Posterior vena cava (tissue), 2 donors: ENCODE measurements at places on chromosomes 13 and 19. TPM values are rescaled to one million over a fixed set of nuclear protein-coding genes. Genes with fewer than 3 reads are reported as not detected.

Gene TEX29
- 0.29 TPM for total RNA-seq

- no peak for DNase-seq
Observed at GRCh38 chr13:80560609-80561008, 219.7 kb upstream of the SPRY2 start.

- no peak for DNase-seq
Observed at GRCh38 chr13:49908637-49909036, 27.5 kb downstream of the SPRYD7 start.

Gene LYPD3
- 0.52 TPM for total RNA-seq

- peak; percentile 65 for DNase-seq
Observed at GRCh38 chr13:111407381-111408131, 87.1 kb downstream of the TEX29 start.

GRCh38 chr13:44848920-44849676 lies 140.2 kb downstream of the NUFIP1 start:
- DNase-seq, result no peak

DNA sequence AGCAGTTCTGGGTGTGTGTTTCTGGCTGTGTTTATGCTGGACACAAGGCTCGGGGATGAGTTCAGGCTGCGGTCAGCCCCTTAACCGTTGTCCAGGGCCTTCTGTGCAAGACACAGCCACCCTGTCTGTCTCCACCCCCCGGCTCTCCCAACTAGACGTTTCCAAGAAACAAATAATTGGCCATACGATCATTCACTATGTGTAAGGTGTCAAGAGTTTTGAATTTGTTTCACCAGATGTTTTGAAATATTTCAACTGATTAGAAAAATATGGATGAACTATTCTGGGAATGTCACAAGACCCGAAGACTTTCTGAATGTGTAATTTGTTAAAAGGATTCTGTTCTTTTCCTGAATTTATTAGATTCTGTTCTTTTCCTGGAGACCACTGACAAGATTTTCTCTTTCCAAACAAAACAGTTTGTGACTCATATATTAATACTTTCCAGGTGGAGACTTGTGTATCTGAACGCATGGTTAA lies 318.2 kb downstream of the MYO16 start:
- DNase-seq, result peak; percentile 84

Gene RTBDN
- total RNA-seq, result not detected

Gene F10
- 48.4 TPM for total RNA-seq

DNA sequence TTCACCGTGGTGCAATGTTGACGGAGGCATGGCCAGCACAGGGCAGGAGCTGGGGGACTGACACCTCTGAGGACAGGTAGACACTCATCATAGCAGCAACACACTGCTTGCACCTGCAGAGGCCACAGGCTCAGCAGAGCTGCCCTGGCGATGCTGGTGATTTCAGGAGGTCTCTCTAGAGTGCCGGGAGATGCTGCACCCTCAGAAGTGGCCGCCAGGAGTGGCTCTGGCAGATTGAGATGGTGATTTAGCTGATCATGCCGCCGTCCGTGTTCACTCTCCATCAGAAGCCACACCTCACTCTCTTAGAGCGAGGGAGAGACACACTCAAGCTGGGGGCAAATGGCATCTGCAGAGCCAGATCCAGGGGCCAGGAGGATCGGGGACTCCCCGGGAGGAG lies 244.6 kb upstream of the SGCG start:
- DNase-seq, result no peak

GRCh38 chr19:16210168-16210567 lies 12.5 kb downstream of the AP1M1 start:
- no peak for DNase-seq

Gene NKPD1
- total RNA-seq, result not detected

Gene NAPSA
- total RNA-seq, result 0.33 TPM

- DNase-seq, result no peak
Observed at GRCh38 chr19:47156861-47157430, 26.3 kb downstream of the SAE1 start.

- DNase-seq, result peak; percentile 95
Observed at GRCh38 chr19:49157445-49158224, at the start of gene TRPM4. TSS of gene TRPM4 (plus strand) at chr19:49157792. CDS start at chr19:49157867, 75 bp downstream.

DNA sequence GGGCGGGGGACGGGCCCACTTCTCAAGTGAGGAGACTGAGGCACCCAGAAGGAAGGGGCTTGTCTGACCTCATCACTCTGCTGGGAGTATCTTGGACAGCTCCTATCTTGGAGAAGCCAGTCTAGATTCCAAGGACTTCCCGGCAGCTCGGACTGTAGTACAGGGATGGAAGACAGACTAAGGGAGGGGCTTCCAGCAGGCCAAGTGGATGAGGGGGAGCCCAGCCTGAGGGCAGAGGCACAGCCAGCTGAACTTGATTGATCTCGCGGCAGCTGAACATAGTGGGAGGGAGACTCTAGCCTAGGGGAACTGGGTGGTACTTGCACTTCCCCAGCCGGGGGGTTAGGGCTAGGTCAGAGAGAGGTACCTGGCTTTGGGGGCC lies 711 bp downstream of the CILP2 start:
- DNase-seq, result no peak

Gene LRRC4B
- total RNA-seq, result 14.2 TPM

DNA sequence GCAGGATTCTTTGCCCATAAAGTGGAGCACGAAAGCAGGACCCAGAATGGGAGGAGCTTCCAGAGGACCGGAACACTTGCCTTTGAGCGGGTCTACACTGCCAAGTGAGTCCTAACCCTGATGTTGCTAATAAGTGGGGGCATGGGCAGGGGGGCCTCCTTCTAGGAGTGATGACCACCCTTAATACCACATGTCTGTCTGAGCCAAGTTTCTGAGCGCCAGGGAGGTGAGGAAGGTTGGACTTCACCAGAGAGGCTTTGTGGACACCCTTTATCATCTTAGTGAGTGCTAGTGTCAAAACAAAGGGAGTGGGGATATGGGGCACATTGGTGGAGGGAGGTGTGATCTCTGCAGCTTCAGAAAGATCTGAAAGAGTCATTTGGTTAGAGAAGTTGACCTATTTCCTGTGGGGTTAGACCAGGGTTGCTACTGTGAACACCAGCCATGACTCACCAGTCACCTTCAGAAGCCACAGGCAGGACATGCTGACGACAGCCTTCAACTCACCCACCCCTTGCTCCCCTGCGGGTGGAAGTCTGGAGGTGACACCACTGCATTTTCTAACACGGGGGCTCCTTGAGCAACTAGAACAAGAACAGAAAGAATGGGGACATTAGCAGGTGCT lies 8.8 kb downstream of the ALOX5AP start:
- DNase-seq, result no peak

Gene PSG4
- not detected for total RNA-seq

Gene KLK10
- total RNA-seq, result not detected

GRCh38 chr13:33537026-33537425 lies 251.5 kb upstream of the STARD13 start:
- DNase-seq, result no peak

DNA sequence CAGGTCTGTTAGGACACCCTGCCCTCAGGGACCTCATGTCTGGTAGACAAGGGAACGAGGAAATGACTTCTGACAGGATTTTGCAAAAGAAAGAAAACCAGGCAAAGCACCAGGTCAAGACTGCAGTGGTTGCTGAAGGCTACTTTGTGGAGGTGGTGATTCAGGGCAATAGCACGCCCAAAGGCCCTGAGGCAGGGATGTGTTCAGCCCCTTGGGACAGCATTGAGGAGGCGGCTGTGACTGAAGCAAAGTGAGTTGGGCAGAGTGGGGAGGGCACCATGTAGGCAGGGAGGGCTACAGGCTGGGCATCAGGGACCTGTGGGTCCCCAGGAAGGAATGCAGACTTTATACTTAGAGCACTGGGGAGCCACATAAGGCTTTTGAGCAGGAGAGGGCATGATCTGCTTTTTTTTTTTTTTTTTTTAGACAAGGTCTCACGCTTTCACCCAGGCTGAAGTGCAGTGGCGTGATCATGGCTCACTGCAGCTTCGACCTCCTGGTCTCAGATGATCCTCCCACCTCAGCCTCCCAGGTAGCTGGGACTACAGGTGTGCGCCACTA lies 10.8 kb upstream of the HOMER3 start:
- DNase-seq, result no peak

- no peak for DNase-seq
Observed at GRCh38 chr13:79434556-79434955, 28.5 kb upstream of the RBM26 start.

Gene KLK7
- not detected for total RNA-seq

DNA sequence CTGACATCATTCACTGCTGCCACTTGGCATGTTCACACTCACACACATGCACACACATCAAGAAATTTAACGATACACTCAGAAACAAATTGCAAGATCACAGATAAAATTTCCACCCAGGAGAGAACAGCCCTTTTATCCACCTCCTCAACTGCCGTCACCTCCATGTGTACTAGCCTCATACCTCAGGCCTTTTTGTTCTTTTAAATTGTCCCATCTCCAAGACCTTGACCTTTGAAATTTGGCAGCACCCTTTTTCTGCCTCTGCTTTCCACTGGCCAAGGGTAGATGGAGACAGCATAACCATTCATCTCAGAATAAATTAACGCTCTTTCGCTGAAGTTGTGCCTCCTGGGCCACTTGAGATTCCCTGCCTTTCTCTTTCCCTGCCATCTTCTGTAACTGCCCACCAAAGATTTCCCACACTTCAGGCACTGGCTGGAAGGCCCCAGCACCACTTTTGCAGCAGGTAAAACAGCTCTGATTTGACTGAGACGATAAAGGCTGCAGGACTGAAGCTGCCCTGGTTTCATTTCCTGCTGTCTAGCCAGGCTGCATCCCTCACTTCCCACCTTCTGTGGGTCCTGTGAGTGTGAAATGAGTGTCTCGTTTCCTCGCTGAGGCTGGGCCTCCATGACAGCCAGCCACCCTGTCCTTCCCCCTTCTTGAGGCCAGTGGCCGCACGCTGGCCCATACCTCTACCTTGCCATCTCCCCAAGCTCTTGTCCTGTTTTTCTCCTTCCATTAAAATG lies 39.3 kb downstream of the MBNL2 start:
- DNase-seq, result no peak

Gene PSG7
- total RNA-seq, result not detected

Gene ZNF628
- total RNA-seq, result 5.7 TPM

DNA sequence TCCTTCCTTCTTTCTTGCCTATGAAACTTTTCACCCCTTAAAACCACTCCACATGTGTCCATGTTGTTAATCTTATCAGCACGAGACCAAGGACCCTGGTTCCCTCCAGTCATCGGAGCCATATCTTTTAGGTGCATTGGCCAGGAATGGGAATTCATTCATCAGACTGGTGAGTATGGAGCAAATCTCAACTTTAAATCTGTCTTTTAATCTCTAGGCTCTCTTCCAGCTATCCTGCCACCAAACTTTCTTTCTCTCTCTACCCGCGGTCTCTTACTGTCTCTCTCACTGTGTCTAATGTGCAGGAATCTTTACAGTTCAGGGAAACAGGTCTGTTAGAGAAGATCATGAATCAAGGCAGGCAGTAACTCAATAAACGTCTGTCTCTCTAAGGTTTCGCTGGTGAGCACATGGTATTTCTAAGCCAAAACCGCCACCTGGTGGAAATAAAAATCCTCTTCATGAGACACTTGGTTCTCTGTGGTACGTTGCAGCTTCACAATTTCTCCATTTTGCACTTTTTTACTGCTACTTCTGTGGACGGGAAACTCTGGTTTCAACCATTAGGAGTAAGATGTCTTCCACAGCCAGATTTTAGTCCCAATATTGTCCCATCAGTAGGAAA lies 16.1 kb downstream of the LGALS16 start:
- DNase-seq, result no peak

Gene TLE2
- 39.4 TPM for total RNA-seq

- DNase-seq, result no peak
Observed at GRCh38 chr19:10637894-10638293, 12.5 kb downstream of the SLC44A2 start.

Gene GPR183
- 12.1 TPM for total RNA-seq

Gene CYP4F12
- total RNA-seq, result 7.6 TPM

GRCh38 chr13:64371045-64371444 lies 2859.1 kb downstream of the PCDH9 start:
- no peak for DNase-seq

DNA sequence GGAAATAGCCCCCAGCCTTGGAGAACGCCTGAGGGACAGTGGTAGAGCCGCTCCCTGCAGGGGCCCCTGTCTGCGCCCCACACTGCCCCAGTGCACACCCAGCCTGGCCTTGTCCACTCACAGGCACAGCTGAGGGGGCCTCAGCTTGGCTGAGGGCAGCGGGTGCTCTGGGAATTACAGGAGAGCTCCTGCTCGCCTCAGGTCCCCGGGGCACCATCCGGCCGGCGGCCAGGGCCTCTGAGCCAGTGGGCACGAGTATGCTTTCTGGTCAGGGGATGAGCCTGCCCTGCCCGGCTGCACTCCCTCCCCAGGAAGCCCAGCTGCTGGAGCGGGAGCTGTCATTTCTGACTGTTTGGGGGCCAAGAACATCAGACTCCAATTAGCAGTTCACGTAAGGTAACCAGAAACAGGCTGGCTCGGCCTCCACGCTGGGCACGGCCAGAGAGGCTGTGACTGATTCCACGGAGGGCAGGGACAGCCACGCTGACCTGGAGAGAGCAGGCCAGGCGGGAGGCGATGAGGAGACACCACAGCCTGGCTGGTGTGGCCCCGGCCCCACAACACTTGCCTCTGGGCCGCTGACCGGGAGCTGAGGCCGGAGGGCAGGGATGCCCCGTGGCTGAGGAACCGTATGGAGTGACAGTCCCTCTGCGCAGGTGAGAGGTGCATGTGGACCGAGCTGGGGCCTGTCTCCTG lies 15.4 kb downstream of the CEBPG start:
- peak; percentile 83 for DNase-seq

DNA sequence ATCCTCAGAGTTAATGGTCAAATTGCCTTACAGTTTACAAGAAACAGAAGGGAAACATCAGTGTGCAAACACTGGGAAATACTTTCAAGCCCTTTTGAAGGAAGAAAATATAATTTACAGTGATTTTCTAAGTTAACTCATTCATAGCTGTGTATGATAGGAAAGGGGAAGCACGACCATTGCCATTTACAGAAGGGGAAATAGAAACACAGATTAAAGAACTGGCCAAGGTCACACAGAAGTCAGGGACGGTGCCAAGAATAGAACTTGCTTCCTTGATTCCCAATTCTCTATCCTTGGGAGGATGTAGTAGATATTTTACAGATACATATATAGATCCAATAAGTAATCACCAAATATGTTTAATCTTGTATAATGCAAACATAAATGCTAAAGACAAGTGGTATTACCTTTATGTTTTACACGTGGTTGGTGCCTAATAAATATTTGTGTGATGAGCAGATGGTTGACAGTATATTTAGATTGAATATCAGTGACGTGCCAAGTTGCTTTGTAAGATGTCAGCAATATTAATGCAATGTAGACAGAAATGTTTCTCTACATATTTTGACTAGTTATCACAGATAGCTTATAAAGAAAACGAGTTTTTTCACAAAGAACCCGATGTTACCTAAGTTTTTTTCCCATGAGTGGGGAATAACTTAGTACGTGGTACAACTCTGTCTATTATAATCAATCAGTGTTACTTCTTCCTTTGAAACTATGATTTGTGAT lies 73.1 kb downstream of the FLT1 start:
- DNase-seq, result no peak

GRCh38 chr19:30303131-30303654 lies 69.0 kb upstream of the ZNF536 start:
- no peak for DNase-seq
